Activated naive CD4-positive, alpha-beta T cell treated with anti-CD3 and anti-CD28 coated beads, Interleukin-2, amount 10 ng/mL, durations not matched to agents 5 hours and 36 hours (primary cell): ENCODE measurements at places on chromosomes 4 and X. TPM values are rescaled to one million over a fixed set of nuclear protein-coding genes. Genes with fewer than 3 reads are reported as not detected.

PSAPL1 gene
- total RNA-seq: not detected

SSX4B gene
- total RNA-seq: not detected

F9 gene
- total RNA-seq: not detected

CITED1 gene
- not detected for total RNA-seq

REELD1 gene
- not detected for total RNA-seq
